ENCODE measurements at places on chromosomes 1 and 21.

DNA sequence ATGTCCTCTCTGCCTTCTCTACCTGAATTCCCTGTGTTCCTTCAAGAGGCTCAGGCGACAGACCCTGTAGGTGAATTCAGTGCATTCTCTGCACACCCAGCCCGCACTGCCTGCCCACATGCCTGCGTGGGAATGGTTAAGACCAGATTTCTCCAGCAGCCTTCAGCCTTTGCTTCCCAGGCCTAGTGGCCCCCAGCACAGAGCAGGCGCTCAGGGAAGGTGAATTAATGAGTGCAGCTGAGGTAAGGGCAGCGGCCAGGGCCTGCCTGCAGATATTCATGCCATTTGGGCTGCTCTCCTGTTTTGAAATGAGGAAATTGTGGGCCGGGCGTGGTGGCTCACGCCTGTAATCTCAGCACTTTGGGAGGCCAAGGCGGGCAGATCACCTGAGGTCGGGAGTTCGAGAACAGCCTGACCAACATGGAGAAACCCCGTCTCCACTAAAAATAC is 45.5 kb downstream of the IER5 start:
- DNase-seq: no peak

DNA sequence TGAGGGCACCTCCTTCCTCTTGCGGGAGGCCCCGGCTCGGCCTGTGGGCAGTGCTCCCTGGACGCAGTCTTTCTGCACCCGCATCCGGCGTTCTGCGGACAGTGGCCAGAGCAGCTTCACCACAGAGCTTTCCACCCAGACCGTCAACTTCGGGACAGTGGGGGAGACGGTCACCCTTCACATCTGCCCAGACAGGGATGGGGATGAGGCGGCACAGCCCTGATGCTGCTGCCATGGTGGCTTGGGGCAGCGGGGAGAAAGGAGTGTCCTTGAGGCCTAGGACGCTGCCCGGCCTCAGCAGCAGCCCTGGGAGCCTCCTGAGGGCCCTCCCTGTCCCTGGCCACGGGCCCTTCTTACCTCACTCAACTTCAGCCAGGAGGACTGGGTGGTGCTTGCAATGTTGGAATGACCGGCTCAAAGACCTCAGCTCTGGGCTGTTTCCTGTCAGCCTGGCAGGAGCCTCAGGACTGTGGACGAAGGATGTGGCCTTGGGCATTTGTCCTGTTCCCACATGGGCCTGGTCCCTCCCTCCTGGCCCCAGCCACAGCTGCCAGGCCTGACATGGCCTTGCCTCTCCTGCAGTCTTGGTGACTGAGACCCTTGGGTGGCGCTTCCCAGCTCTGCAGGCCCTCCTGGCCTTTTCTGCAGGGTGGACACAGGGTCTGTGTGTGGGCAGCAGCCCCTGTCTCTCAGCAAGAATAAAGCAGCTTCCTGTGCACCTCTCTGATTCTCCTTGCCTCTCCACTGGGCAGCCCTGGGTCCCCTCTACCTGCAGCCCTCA is 45.9 kb downstream of the TRIM11 start:
- DNase-seq: no peak

- DNase-seq: no peak
Measured at GRCh38 chr1:90778486-90778885, 61.4 kb upstream of the BARHL2 start.

DNA sequence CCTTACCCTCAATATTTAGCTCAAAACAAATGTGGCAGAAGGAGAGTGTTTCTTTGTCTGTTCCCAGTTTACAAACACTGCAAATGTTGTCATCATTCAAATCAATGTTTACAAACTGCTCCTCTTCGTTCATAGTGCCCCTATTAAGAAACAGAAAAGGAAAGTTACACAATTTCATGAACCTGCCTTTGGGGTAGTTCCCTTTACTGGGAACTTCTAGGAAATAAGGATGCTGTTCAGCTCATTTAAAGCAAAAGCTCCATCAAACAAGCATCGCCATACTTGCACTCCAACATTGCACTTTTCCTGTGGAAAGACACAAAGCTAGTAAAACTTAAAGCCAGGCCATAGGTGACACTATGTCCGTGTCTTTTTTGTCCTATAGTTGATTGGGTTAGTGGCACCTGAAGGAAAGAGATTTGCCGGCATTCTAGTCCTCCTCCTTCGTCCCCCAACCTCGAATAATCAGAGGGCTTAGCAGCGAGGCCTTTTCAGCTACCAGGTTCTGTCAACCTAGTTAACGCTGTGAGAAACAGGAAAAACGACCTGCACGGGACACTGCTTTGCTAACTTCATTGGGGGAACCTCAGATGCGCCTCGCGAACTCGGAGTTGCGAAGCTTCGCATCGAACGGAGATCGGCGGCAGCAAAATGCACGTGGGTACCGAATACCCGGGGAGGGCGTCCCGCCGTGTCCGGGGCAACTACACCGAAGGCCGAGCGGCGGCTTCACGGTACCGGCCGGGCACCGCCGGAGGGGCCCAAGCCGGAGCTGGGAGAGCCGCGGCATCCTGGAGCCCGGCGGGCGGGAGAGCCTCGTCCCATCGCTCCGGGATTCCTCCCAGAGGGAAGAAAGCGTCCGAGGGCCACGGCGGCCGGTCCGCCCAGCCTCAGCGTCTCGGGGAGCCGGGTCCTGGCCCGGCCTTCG is 706 bp downstream of the C21orf91 start:
- peak; percentile 15 for DNase-seq

GRCh38 chr1:153401461-153401860 is 10.6 kb upstream of the S100A8 start:
- DNase-seq: no peak

DNA sequence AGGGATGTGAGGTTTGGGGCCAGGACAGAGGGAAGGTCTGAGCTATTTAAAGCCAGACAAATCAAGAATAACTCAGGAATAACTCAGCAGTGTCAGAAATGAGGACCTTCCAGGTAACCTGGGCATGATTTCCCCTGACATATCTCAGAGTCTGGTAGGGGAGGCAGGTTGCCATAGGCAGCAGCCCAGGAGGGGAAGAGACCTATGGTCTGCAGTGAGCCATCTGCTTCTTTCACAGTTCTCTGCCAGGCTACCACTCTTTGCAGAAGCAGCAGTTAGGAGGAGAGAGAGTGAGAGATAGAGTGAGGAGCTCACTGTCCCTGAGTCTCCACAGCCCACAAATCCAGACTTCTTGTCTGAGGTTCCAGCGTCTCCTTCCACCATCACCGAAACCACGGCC is 6.3 kb upstream of the VSIG8 start:
- DNase-seq: no peak

- DNase-seq: no peak
Measured at GRCh38 chr21:15206514-15206913, 141.7 kb upstream of the NRIP1 start.

DNA sequence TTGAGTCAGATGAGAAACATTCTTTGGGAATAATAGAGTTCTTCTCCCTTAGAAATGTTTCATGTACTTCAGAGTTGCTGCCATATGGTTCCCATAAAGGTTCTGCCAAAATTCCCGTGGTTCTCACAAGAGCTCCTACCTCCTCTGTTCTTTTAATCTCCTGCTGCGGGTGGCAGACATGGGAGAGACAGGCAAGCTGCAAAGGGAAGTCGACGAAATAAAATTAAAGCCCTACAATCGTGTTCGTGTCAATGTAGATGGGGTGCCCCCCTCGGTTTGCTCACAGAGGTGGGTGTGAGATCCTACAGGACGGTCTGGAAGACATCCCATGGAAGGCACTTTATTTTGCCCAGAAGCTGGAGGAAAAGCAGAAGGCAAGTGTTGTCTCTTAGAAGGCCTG is 276.0 kb downstream of the RWDD3 start:
- DNase-seq: no peak

DNA sequence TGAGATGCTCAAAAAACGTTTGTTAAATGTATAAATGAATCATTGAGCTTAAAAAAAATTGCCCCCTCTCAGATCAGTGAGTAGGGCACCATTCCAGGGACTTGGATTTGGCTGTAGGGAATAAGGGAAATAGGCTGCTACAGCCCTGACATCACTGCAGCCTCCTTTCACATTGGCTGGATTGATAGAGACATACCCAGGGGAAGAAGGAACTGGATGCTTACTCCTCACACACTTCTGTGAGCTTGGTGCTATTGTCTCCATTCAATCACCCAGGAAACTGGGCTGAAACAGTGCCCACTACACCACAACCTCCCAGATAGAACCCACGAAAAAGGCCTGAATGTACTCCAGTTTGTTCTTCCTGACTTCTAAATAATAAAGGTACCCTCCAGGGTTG is 87.2 kb downstream of the TGFBR3 start:
- DNase-seq: no peak

- DNase-seq: no peak
Measured at GRCh38 chr1:184768467-184768866, 13.8 kb upstream of the EDEM3 start.

DNA sequence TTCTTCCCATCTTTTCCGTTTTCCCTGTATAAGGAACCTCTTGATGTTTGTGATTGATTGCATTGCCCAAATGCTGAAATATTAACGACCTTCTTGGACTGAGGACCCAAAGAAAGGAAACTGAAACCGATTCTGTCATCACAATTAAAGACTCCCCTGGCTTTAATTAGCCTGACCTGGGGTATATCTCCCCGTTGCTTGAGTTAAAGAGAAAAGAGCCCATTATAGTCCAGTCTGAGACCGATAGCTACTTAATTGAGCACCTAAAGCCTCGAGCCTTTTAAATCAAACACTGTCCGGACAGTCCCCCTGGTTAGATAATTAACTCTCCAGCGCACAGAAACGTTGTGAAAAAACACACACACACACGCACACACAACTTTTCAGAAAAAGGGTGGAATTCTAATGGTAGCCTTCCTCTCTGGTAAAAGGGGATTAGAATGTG is 8.0 kb downstream of the LMO4 start:
- no peak for DNase-seq

DNA sequence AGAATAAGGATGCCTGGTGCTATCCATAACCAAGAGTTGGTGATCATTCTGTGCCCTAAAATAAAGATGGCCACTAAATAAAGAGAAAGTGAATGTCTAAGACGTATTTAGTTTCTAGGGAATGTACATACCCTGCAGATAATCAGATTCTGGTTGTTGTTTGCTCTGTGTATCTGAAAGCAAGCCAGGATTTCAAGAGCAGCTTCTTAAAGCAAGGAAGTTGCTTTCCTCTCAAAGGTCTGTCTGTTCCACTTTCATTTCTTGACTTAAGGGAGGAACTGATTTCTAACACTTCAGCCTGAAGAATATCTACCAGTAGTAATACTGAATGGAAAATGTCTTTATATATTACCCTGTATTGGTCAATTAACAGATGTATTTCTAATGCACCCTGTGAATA is 88.8 kb downstream of the KIF1B start:
- no peak for DNase-seq

GRCh38 chr1:11838349-11839272 is 9.0 kb downstream of the NPPA start:
- peak; percentile 59 for DNase-seq

DNA sequence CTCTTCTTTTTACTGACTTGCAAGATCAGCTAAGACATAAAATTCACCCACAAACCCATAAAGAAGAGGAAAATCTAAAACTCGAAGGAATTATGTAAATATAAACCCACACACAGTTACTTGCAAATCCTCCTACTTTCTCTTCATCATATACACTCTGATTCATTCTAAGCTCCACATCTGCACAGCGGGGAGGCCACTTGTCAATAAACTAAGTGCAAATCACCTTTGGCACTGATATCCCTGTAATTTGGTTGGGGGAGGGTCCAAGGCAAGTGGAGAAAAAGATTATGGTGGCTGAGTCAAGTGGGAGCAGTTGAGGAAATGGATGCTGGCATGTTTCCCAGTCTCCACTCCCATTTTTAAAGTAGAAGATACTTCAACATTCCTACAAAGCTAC is 596.5 kb downstream of the MATN1 start:
- DNase-seq: no peak

- DNase-seq: no peak
Measured at GRCh38 chr1:26020941-26021646, 481 bp upstream of the EXTL1 start.

DNA sequence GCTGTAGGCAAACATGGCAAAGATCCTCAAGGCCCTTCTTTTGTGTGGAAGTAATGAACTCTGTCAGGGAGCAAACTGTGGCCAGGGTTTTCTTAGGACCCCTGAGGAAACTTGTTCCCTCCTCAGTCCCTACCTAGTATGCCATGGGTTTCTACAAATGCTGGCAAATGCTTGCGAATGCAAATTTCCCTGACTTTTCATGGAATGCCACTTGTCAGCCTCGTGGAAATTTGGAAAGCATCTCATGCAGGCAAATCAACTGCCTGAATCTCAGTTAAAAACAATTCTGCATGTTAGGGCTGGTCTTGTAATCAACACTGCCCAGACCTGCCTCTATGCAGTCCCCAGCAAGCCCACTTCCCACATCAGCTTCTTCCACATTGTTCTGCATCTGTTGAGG is 334.9 kb upstream of the AJAP1 start:
- no peak for DNase-seq

DNA sequence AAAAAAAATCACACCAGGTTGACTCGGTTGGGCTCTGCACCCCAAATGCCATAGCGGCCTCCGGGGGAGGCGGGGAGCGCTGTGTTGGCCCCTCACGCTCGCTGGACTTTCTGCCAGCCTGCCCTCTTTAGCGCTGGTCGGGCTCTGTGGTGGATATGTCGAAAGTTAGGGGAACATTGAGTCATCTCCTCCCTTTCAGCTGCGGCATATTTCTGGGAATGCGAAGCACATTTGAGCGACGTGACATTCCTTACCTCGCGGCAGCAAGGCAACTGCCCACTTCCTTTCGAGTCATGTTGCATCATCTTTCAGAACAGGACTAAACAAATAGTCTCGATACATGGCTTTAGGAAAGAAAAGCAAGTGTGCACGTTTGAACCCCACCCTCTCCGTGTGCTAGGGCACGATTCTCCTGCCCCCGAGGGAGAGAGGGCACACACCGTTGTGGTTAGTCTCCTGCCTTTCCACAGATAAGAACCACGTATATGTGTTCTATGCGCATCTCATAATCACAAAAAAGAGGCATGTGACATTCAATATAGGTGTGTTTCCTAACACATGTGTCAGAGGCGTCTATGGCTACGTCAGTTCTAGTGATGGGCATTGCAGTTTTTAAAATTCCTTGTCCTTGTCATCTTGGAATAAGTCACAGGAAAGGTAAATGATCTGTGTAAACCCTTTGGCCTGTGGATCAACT is 105.9 kb upstream of the SLC45A1 start:
- no peak for DNase-seq

- DNase-seq: no peak
Measured at GRCh38 chr1:235069577-235070563, 58.8 kb downstream of the TOMM20 start.

- DNase-seq: no peak
Measured at GRCh38 chr1:92701147-92701546, 83.8 kb downstream of the EVI5 start.

DNA sequence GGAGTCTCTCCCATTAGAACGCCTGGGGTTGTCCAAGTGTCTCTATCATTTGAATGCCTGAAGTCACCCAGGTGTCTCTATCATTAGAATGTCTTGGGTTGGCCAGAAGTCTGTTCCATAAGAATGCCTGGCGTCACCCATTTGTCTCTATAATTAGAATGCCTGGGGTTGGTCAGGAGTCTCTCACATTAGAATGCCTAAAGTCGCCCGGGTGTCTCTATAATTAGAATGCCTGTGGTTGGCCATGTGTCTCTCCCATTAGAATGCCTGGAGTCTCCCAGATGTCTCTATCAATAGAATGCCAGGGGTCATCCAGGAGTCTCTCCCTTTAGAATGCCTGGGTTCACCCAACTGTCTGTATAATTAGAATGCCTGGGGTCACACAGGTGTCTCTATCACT is 54.5 kb downstream of the RNF187 start:
- no peak for DNase-seq
